ENCODE measurements at places on chromosomes 2 and 18. TPM values are rescaled to one million over a fixed set of nuclear protein-coding genes. Genes with fewer than 3 reads are reported as not detected.

GRCh38 chr2:234198976-234199375 lies 148.5 kb downstream of the SPP2 start:
- DNase-seq: peak; percentile 74

The EPHA4 gene
- 5.7 TPM for total RNA-seq

DNA sequence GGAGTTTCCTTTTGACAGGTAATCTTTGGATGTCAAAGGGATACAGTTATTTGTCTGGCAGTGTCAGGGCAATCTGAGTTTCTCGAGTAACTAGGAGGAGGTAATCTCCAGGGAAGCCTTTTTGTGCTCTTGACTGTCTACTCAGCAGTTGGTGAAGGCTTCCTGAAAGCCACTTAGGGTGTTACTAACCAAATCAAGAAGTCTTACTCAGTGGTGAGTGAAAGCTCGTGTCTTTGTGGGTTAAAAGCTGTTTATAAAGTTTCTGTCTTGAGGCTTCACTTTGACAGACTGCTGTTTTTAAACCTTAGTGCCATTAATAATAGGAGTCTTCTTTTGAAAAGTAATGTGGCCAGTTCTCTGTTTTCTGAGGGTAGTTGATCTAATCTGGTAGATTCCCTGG lies 1.7 kb downstream of the THSD7B start:
- DNase-seq: no peak

DNA sequence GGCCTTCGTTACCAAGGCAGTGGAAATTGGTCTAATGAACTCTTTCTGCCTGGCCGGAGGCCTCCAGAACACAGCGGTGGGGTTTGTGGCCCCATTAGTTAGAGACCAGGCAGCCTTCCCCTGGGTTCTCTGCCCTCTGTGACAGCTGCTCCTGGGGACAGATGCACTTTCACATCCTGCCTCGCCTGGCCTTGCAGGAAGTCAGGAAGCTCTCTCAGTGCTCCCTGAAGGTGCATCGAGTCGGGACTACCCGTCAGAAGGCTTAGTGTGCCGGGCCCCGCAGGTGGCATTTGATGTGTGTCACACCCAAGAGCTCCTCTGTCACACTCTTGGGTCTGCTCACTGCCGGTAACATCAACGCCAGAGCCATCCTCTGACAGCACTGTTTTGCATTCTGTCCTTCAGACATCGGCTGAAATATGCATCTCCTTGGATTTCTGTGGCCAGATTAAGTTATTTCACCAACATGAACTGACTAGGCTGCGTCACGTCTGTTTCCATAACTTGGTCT lies 158.3 kb downstream of the LDLRAD4 start:
- no peak for DNase-seq

DNA sequence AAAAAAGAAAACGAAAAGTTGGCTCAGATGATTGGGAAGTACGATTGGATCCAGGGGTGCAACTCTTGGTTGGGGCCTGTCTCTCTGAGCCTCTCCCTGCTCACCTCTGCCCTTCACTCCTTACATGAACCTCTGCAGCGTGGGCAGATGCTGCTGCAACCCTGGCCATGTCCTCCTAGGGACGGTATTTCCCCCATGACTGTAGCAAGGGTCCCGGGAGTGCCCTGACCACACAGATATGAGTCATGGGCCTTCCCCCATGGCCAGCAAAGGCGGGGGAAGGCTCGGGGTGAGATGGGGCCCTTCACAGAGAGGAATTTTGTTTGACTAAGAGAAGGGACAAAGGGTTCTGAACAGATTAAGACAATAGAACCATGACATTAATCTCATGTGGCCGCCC lies 129.0 kb downstream of the NCK2 start:
- DNase-seq: peak; percentile 81

DNA sequence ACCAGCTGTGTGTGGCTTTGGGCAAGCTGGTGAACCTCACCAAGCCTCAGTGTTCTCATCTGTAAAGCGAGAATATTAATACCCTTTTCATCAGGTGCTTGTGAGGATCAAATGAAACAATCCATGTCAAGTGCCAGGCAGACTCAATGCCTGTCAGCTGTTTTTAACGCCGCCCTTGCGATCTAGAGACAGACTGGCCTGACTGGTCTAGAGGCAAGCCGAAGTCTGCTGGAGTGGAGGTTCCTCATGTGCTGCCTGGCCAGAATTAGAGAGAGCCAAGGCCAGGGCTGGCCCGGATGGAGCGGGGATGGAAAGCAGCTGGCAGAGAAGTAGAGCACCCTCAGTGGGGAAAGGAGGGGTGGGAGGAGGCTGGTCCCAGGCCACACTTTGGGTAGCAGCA lies 74.5 kb upstream of the B3GNT7 start:
- no peak for DNase-seq

DNA sequence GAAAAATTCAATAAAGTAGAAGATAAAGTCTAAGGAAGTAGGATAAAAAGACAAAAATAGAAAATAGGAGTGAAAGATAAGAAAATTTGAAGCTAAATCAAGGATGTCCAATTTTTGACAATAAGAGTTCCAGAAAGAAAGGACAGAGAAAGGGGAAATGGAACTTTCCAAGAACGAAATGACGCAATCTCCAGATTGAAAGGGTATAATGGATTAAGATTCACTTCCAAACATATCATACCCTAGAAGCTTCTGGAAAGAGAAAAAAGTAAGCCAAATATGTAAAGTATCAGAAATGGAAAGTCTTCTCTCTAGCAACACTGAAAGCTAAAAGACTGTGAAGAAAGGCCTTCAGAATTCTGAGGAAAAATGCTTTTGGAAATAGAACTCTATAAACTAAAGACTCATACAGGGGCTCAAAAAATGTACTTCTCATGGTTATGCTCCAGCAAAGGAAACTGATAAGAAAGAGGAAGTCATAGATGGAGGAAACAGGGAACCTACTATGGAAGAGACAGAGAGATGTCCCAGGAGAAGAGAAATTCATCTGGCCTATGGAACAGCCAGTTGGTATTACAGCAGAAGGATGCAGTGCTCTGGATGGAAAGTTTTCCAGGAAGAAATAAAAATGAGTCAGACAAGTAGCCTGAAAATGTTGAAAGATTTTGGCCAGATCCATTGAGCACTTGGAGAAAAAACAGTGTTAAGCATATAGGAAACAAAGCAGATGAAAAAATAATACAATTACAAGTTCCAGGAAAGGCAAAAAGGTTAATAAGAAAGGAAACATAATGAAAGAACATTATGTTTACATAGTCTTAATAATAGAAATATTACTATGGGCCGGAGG lies 20.1 kb downstream of the CASP8 start:
- no peak for DNase-seq

The RBM43 gene
- 1.3 TPM for total RNA-seq

DNA sequence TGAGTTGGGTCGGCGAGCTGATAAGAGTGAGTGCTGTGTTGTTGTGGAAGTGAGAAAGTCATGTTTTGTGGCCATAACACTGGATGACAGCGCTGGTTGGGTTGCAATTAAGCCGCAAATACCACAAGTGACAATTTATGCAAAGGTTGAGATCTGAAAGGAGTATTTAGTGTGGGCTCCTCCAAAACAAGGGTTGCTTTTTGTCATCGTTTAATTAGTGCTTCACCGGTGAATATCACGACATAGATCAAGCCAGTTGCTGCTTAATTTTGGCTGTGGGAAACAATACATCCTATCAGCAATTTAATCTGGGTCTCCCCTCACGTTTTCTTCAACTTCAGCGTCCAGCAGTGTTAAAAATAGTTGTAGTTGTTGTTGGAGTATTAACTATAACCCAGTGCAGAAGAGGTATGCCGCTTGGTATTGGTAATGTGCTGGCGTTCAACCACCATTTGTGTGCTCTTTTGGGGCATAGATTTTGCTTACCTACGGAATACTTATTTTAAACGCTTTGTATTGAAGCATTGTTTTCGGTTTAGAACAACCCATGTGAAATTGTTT lies 662 bp downstream of the ACVR2A start:
- DNase-seq: peak; percentile 38

The STAT4 gene
- 0.37 TPM for total RNA-seq

GRCh38 chr2:224948859-224949258 lies 93.4 kb downstream of the DOCK10 start:
- DNase-seq: peak; percentile 54

- no peak for DNase-seq
These were observed 214.2 kb downstream of the BCL11A start for GRCh38 chr2:60339286-60339685.
